ENCODE measurements at places on chromosomes 16 and 17.

DNA sequence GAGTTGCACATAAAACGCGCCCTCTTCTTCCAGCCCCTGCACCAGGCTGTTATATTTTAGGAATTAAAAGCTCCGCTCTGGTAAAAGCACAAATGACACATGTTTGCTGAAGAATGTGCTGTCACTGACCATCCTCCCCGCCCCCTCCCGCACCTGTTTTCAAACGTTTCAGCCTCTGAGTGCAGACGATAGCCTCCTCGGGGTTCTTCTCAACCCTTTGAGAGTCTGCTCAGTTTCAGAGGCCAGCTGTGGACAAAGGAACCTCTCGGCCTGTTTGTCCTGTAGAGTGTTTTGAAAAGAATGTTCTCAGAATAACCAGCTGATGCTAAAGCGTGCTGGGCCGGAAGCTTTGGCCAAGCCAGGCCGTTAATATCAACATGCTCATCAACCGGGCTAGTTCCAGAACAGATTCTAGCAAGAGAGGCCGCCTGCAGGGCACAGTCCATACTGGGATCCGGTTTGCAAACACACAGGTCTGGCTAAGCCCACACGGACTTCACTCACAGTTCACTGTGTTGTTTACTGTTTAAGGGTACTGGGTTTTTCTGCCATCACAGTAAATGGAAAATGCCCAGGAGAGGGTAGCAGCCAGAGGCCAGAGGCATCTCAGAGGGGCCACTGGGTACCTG, 6.4 kb upstream of the CACNG4 start:
- no peak for DNase-seq

- DNase-seq: peak; percentile 53
Measured at GRCh38 chr17:32445074-32445415, 735 bp downstream of the PSMD11 start.

DNA sequence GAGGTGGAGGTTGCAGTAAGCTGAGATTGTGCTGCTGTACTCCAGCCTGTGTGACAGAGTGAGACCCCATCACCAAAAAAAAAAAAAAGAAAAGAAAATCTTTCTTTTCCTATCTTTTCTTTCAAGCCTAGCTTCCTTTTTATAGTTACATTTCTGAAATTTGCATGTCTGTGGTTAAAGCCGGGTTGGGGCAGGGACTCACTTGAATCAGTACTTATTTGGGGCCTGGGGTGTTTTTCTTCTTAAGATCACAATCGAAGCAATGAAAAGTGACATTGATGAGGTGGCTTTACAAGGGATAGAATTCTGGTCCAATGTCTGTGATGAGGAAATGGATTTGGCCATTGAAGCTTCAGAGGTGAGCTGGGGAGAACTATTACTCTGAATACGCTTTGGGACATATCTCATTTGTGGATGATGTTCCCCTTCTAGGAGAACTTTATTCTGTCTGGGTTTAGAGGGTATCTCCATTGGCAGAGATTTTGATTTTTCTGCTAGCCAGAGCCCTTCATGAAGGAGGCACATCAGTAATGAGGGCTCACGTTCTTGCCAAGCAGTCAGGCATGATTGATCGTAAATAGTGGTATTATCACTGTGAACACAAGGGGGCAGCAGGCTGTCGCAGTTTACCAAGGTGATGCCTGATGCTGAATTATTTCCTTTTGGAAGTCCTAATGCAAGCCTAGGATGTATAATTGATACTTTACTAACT, 14.3 kb downstream of the KPNB1 start:
- DNase-seq: peak; percentile 55

- no peak for DNase-seq
Measured at GRCh38 chr16:85641776-85642176, 28.7 kb downstream of the GSE1 start.

GRCh38 chr16:89106533-89107202, 13.0 kb downstream of the ACSF3 start:
- DNase-seq: no peak

GRCh38 chr17:41416479-41416878, 7.9 kb downstream of the KRT37 start:
- DNase-seq: no peak

GRCh38 chr16:85582229-85582991, 30.7 kb upstream of the GSE1 start:
- DNase-seq: no peak

GRCh38 chr16:82152196-82152595, 17.8 kb downstream of the MPHOSPH6 start:
- DNase-seq: no peak

GRCh38 chr17:31672161-31672819, 186.8 kb downstream of the COPRS start:
- no peak for DNase-seq

GRCh38 chr17:14768923-14769322, 468.0 kb downstream of the HS3ST3B1 start:
- DNase-seq: no peak

DNA sequence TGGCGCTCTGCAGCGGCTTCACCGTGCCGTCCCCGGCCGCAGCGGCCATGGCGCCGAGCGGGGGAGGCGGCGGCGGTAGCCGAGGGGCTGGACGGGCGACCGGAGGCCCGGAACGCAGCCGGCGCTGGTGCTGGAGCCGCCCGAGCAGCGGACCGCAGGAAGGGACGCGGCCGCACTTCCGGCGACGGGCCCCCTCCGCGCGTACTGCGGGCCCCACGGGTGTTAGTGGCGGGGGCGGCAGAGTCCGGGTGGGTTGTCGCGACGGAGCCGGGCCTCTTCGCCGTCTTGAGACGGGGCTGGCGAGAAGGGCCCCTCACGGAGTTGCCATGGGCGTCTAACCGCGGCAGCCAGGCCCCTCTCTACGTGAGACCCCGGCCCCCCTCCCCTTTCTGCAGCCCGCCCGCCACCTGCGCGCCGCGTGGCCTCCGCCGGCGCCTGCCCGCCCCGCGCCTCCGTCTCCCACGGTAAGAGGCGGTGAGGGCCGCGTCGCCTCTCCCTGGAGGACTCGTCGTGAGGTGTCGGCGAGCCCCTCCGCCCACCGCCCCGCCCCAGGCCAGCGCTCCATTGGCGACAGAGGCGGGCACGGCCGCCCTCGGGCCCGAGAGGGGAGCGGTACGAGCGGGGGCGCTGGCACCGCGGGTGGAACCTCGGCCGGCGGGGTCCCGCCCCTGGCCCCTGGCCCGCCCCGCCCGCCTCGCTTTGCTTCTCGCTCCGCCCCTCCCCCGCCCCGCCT, at the start of the genes VPS9D1 and ZNF276:
TSS of gene VPS9D1 (minus strand) at position 86 of the 733 bp plus-strand sequence. CDS start at position 49, 37 bp downstream.
TSS of gene ZNF276 (plus strand) at position 725 of the 733 bp plus-strand sequence. CDS start 104 bp downstream, outside the sequence.
- DNase-seq: peak; percentile 85

DNA sequence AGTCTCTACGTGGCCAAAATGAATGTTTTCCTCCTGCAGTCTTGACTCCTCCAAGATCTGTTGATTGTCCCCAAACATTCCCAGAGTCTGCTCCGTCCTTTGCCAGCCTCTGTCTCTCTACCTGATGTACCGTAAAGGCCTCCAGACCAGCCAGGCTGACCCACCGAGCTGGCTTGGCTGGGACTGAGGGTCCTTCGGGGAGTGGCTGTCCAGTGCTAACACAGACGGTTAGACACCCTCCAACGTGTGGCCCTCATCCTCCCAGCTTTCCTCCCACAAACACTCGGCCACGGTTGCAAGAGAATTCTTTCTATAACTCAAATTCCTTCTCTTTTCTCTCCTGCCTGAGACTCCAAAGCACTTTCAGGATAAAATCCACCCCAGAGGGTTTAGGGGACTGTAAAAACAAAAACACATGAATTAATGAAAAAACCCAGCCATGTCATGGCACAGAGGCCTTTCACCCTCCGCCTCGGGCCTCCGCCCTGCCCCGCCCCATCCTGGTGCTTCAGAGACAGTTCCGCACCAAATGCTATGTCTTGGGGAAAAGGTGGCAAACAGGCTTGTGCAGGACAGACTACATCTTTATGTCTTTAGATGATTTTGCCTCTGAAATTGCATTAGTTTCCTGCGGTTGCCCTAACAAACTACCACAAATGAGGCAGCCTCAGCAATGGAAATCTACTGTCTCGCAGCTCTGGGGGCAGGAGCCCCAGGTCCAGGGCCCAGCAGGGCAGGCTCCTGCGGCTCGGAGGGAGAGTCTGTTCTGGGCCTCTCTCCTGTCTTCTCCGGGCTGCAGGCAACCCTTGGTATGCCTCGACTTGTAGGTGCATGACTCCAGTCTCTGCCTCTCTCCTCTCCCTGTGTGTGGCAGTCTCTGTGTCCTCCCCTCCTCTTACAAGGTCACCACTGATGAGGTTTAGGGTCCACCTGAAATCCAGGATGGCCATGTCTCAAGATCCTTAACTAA, 72.5 kb upstream of the CBX4 start:
- DNase-seq: no peak

- no peak for DNase-seq
Measured at GRCh38 chr16:15031179-15031578, 24.7 kb downstream of the NTAN1 start.

Data from activated CD4-positive, alpha-beta T cell treated with anti-CD3 and anti-CD28 coated beads, Interleukin-2, amount 50 U/mL, for 4 hours (primary cell).